GM23338 (cell line): ENCODE measurements at places on chromosomes 2 and 18. TPM values are rescaled to one million over a fixed set of nuclear protein-coding genes. Genes with fewer than 3 reads are reported as not detected.

DNA sequence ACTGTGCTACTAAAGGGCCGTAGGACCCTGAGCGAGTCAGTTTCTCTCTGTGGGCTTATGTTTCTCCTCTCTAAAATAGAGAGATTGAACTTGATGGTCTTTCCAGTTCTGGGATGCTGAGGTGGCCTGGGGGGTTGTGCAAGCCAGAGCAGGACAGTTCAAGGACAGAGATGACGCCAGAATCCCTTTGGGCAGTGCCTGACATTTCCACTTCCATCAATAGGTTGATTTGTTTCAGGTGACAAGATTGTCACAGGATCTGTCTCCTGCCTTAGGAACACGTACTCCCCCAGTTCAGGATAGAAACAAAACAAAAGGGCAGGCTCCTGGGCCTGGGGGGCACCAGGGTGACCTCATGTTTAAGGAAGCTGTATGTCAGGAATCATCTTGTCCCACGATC, 82.0 kb downstream of the XDH start:
- H3K4me1 ChIP-seq = no peaks in the 10 kb centered on the region
- no peaks in the 10 kb centered on the region for H3K27me3 ChIP-seq
- no peak overlapping the region for H3K4me3 ChIP-seq
- no peak for DNase-seq
- no peak overlapping the region for H3K27ac ChIP-seq

DNA sequence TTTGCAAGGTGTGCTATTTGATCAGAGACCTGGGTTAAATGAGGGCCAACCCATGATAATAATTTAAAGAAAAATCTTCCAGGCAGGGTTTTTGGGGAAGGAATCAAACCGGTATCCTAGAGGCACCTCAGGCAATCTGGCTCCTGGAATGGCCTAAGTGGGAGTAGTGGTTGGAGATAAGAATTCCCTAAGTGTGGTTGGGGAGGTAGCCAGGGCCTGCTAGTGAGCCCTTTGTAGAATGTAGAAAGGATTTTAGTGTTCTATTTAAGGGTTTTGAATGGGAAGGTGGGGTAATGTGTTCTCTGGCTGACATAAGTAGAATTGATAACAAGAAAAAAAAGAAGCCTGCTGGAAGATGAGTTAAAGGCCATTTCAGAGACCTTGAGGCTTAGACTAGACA, 422.2 kb downstream of the XIRP2 start:
- peaks cover 19% of the 10 kb centered on the region; the same call in 1 of the 2 replicates for H3K4me1 ChIP-seq
- H3K4me3 ChIP-seq = no peak overlapping the region
- DNase-seq = peak; percentile 62
- H3K36me3 ChIP-seq = no peaks in the 10 kb centered on the region

DNA sequence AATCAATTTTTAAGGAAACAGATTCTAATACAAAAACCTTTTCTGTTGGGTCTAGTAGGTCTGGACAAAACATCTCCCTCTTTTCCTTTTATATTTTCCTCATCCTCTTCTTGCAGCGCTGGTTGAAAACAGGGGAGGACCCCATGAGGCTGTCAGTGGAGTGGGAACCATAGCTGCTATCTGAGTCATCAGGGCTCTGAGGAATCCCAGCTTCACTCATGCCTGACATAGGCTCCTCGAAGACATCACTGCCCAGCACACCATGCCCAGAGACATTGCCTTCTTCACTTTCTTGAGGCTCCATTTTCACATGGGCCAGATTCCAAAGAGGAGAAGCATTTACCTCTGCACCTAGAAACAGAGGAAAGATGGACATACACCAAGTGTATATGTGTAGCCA, 10.0 kb downstream of the SUPT7L start:
- H3K4me3 ChIP-seq = no peak overlapping the region
- no peaks in the 10 kb centered on the region for H3K4me1 ChIP-seq
- H3K27me3 ChIP-seq = no peaks in the 10 kb centered on the region
- peaks cover 26% of the 10 kb centered on the region for H3K36me3 ChIP-seq

- H3K36me3 ChIP-seq = no peaks in the 10 kb centered on the region
- DNase-seq = no peak
- H3K27me3 ChIP-seq = no peaks in the 10 kb centered on the region
- no peak overlapping the region for H3K4me3 ChIP-seq
Observed at GRCh38 chr2:238567996-238568395, 141.3 kb downstream of the ASB1 start.

GRCh38 chr18:78740876-78741275, 238.7 kb upstream of the SALL3 start:
- DNase-seq = no peak
- H3K4me1 ChIP-seq = no peaks in the 10 kb centered on the region
- H3K36me3 ChIP-seq = no peaks in the 10 kb centered on the region
- no peaks in the 10 kb centered on the region for H3K27me3 ChIP-seq

GRCh38 chr18:8983195-8983594, 119.3 kb upstream of the NDUFV2 start:
- H3K27ac ChIP-seq = no peak overlapping the region
- no peak overlapping the region for H3K4me3 ChIP-seq
- H3K27me3 ChIP-seq = no peaks in the 10 kb centered on the region
- H3K36me3 ChIP-seq = no peaks in the 10 kb centered on the region
- DNase-seq = no peak

DNA sequence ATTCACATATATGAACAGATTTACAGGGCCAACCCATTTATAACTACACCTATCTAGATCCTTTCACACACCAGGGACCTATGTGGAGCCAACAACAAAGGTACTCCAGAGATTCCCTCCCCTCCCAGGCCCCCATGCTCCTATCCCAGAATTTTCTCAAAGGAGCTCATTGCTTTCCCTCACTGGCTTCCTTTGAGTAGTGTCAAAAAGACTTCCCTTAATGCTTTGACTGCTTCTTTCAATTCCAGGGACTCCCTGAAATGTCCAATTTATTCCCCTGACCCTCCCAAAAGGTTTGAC, 46.6 kb downstream of the IKZF2 start:
- H3K4me1 ChIP-seq = peaks cover 4% of the 10 kb centered on the region; the same call in 1 of the 2 replicates
- DNase-seq = peak; percentile 14
- H3K36me3 ChIP-seq = no peaks in the 10 kb centered on the region

GRCh38 chr18:22613058-22613690, 195.5 kb upstream of the CTAGE1 start:
- DNase-seq = no peak
- no peak overlapping the region for H3K4me3 ChIP-seq
- H3K4me1 ChIP-seq = peaks cover 4% of the 10 kb centered on the region; the same call in 1 of the 2 replicates
- no peaks in the 10 kb centered on the region for H3K36me3 ChIP-seq
- no peaks in the 10 kb centered on the region for H3K27me3 ChIP-seq
- H3K27ac ChIP-seq = no peak overlapping the region

- peak; percentile 85 for DNase-seq
- peaks cover 28% of the 10 kb centered on the region for H3K4me1 ChIP-seq
- no peaks in the 10 kb centered on the region for H3K36me3 ChIP-seq
- H3K27ac ChIP-seq = peak overlapping the region; percentile 99
Observed at GRCh38 chr2:118309946-118310680, 221.8 kb downstream of the INSIG2 start.

GRCh38 chr2:3146772-3147650, 230.6 kb downstream of the EIPR1 start:
- no peaks in the 10 kb centered on the region for H3K4me1 ChIP-seq
- no peak overlapping the region for H3K4me3 ChIP-seq
- H3K27me3 ChIP-seq = no peaks in the 10 kb centered on the region
- H3K27ac ChIP-seq = no peak overlapping the region

- no peak overlapping the region for H3K27ac ChIP-seq
- peak overlapping the region; percentile 66 for H3K4me3 ChIP-seq
- peak; percentile 33 for DNase-seq
- no peaks in the 10 kb centered on the region for H3K36me3 ChIP-seq
- H3K27me3 ChIP-seq = peaks cover 59% of the 10 kb centered on the region
Observed at GRCh38 chr2:98935111-98935770, 784 bp downstream of the CRACDL start.

- H3K36me3 ChIP-seq = no peaks in the 10 kb centered on the region
- H3K4me1 ChIP-seq = no peaks in the 10 kb centered on the region
- no peak for DNase-seq
- no peak overlapping the region for H3K27ac ChIP-seq
- H3K27me3 ChIP-seq = peaks cover 37% of the 10 kb centered on the region
- no peak overlapping the region for H3K4me3 ChIP-seq
Observed at GRCh38 chr2:219362524-219363164, 25.1 kb downstream of the DNPEP start.

- DNase-seq = no peak
- no peak overlapping the region for H3K4me3 ChIP-seq
- no peak overlapping the region for H3K27ac ChIP-seq
- H3K36me3 ChIP-seq = peaks cover 71% of the 10 kb centered on the region
- no peaks in the 10 kb centered on the region for H3K27me3 ChIP-seq
Observed at GRCh38 chr2:96359310-96359709, 23.7 kb downstream of the NCAPH start.

GRCh38 chr2:180203972-180204371, 196.9 kb upstream of the CWC22 start:
- peaks cover 12% of the 10 kb centered on the region for H3K4me1 ChIP-seq
- no peak overlapping the region for H3K27ac ChIP-seq
- H3K4me3 ChIP-seq = no peak overlapping the region

GRCh38 chr2:22076454-22076853, 952.7 kb downstream of the TDRD15 start:
- no peak overlapping the region for H3K4me3 ChIP-seq
- H3K36me3 ChIP-seq = 0 out of 2 replicates have a peak, but pooled peaks cover 4% of the 10 kb centered on the region
- H3K27ac ChIP-seq = no peak overlapping the region
- no peaks in the 10 kb centered on the region for H3K4me1 ChIP-seq
- DNase-seq = no peak

- H3K36me3 ChIP-seq = no peaks in the 10 kb centered on the region
- H3K4me3 ChIP-seq = no peak overlapping the region
- no peak overlapping the region for H3K27ac ChIP-seq
- no peaks in the 10 kb centered on the region for H3K27me3 ChIP-seq
- DNase-seq = no peak
Observed at GRCh38 chr2:239583879-239584859, 183.3 kb upstream of the HDAC4 start.

GRCh38 chr2:102826904-102827303, 65.1 kb downstream of the TMEM182 start:
- H3K4me1 ChIP-seq = peaks cover 10% of the 10 kb centered on the region
- no peak overlapping the region for H3K27ac ChIP-seq
- H3K36me3 ChIP-seq = no peaks in the 10 kb centered on the region
- peak; percentile 14 for DNase-seq
- no peaks in the 10 kb centered on the region for H3K27me3 ChIP-seq

The CDH20 gene
- 0.31 and 1.0 TPM in 2 replicates for total RNA-seq

The SCRN3 gene
- 8.1 and 9.6 TPM in 2 replicates for total RNA-seq

The SELENOI gene
- 64.3 and 67.8 TPM in 2 replicates for total RNA-seq

The DSG4 gene
- not detected in 2 replicates for total RNA-seq

The SPAG16 gene
- total RNA-seq = 19.7 and 20.2 TPM in 2 replicates

The CCDC141 gene
- total RNA-seq = 8.0 and 13.4 TPM in 2 replicates

The TRIM54 gene
- total RNA-seq = 3.3 and 4.5 TPM in 2 replicates
